Globus pallidus (tissue), 1 donor: ENCODE measurements at places on chromosomes 12 and 14.
A peak's percentile ranks its signal among the peaks of the same experiment; 100 is the strongest.

- DNase-seq, result no peak
Observed at GRCh38 chr12:13812168-13812567, 169.2 kb downstream of the GRIN2B start.

DNA sequence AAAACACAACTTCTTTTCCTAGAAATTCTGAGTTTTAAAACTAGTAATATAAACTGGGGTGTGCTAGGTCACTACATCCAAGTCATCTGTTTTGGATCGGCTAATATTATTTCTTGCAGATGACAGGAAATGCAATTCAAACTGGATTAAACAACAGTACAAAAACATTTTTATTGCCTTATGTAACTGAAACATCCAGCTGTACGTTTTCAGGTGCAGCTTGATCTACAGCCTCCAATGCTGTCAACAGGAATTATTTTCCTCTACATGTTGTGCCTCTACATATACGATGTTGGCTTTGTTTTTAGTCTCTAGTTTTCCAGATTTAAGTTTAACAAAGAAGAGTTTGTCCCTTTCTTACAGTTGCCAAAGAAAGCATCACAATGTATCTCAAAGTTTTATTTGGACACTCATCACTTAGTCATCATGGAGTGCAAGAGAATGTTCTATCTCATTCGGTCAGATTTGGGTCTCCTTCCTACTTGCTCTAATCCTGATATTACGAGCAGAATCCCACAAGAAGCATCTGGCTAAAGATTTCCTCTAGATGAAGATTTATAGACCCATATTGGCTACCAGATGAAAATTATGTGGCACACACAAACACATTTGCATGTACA is 326.7 kb downstream of the SLC6A15 start:
- no peak for DNase-seq

- DNase-seq, result peak; percentile 31
Observed at GRCh38 chr12:116662612-116663144, 75.2 kb downstream of the SPRING1 start.

GRCh38 chr12:57618966-57619433 is 7.8 kb downstream of the ARHGEF25 start:
- DNase-seq, result no peak

GRCh38 chr14:101476916-101477553 is 84.3 kb upstream of the DIO3 start:
- no peak for DNase-seq

DNA sequence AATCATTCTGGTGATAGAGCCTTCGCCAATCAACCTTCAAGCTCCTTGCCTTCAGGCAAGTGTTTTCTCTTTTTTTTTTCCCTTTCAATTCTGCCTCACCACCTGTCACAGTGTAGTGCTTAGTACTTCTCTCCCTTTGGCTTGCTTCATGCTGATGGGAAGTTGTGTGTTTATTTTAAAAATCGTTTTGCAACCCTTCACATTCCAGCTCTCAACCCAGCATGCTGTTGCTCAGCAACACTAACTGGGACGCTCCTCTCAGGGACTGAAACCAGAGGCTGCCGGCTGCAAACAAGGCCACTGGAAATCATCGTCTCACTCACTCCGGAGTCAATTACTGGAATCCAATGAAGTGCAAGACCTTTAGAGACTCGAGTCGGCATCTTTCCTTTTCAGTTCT is 342.7 kb downstream of the PRKD1 start:
- DNase-seq, result peak; percentile 20

- DNase-seq, result no peak
Observed at GRCh38 chr14:94424371-94424770, 28.2 kb downstream of the SERPINA11 start.

DNA sequence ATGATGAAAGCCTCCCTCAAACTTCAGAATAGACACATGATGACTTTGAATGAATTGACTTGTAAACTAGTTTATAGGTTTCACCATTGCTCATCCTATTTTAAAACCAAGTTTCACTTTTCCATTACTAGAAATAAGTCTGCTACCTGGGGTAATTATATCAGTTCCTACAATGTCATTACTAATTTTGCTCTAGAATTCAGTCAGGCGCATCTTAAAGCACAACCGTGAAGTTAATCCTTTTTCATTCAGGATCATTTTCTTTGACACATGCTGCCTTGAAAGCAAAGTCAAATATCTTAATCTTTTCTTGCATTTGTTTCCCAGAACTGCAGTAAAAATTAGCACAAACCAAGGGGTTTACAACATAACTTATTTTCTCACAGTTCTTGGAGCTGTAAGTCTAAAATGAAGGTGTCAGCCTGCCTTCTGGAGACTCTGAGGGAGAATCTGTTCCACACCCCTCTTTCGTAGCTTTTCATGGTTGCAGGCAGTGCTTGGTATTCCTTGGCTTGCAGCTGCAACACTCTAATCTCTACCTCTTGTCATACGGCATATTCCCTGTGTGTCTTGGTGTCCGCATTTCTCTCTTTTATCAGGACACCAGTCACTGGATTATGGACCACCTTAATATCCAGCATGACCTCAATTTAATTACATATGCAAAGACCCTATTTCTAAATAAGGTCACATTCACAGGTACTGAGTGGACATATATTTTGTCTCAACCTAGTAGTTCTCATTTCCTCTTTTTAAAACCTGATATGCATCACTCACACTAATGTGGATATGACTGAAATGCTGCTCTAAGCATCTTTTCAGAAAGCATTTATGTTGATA is 114.3 kb upstream of the PDZRN4 start:
- DNase-seq, result no peak

DNA sequence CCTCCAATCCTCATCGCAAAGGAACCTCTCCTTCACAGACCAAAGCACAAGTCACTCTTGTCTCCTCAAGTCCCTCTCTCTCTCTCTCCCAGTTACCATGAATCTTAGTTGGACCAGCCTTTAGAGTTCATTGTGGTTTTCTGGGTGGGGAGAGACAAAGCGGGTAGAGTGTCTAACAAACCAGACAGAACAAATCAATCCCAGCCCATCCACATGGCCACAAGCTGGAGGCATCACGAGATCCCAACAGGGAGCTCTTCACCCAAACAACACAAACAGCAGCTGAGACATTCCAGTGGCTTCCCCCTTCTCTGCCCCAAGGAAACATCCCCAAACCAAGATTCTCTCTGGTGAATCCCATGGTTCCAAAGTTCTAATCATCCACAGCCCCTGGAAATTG is 22.4 kb downstream of the ACTN1 start:
- no peak for DNase-seq

- no peak for DNase-seq
Observed at GRCh38 chr12:109548258-109548657, 25.0 kb downstream of the MMAB start.

GRCh38 chr12:77865178-77865577 is 34.5 kb downstream of the NAV3 start:
- no peak for DNase-seq

DNA sequence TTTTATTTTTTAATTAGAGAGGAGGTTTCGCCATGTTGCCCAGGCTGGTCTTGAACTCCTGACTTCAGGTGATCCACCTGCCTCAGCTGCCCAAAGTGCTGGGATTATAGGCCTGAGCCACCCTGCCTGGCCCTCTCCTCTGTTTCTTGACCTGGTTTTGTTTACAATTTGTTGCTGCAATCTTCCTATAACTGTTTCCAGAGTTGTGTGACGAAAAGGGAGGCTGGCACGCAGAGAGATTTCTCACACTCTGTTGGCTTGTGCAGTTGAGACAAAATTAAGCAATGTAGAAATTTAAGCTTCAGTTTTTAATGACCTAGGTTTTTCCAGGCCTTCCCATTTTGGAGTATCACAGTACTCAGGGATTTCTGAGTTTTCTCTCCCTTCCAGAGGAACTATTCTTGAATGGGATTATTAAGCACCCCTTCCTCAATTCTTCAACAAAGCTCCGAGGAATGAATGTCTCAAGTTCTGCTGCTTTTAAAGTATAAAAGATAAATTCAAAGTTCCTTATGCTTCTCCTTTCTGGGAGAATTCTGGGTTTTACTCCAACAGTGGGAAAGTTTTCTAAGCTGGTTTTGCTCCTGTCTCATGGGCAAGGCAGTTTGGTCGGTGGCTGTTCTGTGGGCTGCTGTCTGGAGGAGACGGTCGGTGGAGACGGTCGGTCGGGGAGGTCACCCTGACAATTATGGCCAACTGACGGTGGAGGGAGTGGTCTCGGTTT is 20.4 kb upstream of the FOS start:
- no peak for DNase-seq

DNA sequence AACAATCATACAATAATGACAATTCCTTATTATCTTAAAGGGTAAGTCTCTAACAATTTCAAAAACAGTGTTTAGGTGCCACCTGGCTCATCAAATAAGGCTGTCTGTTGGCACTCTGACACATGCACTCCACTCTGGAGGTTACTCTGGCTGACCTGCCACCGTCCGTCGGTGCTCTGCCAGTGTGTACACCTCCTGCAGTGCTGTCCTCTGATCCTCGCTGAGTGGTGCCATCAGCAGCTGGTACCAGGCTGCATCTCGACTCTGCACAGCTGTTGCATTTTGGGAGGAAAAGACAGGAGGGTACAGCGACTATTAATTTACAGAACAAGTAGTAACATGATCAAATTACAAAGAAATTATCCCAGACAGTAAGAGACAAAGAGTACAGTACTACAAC is 63.9 kb downstream of the IPO8 start:
- DNase-seq, result no peak

DNA sequence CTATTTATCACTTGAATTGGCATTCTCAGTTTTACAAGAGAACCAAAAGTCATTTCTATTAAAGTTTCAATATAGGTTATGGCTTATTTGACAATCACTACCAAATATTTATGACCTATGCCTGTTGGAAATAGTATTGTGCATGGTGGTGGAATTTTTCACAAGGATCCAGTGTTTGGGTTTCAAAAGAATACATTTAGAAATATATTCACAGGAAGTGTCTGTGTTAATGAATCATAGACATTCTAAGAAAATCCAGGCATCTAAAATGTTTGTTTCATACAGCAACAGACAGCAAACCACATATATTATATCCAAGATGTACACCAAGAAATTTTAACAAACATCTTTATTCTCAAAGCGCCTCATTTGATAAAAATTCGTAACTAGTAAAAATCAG is 92.7 kb downstream of the MED13L start:
- no peak for DNase-seq

DNA sequence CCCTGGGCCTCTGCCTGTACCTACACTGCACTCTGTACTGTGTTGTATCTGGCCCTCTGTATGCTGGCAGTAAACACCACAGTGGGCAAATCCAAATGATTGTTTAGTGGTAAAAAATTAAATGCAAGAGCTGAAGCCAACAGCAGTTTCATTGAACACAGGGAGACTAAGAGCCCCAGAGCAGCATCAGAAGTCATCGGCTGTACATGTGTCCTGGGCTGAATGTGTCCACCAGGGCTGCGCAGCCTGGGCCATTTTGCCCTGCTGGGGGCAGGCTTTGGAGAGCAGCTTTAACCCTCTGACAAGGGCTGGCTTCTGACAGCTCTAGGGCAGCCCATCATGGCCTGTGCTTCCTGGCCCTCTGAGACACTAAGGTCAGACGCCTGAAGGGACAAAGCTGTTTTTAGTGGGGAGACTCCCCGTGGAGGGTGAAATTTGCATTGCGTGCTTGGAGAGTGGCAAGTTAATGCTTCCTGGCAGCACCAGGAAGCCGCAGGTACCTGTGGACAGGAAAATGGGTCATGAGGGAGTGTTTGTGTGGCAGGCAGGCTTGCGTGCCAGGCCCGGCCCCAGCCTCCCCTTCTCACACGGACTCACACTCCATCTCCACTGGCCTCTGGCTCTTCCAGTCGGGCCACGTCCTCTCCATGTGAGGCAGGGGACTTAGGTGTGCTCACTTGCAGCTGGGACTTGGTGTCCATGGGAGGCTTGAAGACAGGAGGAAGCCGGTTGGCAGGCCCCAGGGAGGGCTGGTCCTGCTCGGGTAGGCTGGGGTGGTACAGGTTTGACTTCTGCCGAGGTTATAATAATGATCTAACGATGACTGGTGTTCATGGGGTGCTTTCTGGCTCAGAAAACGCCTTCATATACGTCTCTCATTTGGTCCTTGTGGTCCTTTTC is 150.1 kb downstream of the TSPAN9 start:
- no peak for DNase-seq

DNA sequence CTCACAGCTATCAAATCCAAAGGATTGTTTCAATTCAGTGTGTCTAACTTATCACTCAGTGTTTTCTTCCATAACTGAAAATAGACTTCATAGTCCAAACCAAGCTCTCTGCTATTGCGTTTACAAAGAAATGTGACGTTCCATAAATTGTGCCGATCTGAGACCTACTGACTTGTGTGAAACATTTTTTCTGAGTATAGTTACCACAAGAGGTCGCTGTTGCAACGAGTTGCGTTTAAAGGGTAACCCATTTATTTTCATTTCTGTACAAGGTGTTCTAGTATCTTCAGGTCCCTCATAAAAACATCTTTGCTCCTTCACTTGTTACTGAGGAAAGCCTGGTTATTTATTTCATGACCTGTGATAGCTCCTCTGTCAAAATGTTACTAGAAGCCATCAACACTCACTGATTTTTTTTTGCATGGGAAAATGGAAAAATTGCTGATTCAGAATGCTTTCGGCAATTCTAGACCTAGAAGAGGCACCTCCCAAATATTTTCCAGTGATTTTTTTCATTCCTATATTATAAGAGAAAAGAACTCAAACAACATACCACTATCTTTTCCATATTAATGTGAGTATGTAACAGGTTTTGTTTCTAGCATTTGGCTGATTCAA is 60.9 kb upstream of the OR4E1 start:
- DNase-seq, result peak; percentile 52
